Fibroblast of skin of left quadriceps (primary cell): ENCODE measurements at places on chromosomes 1 and 21.

- no peak for DNase-seq
These were observed 116.5 kb upstream of the COL24A1 start for GRCh38 chr1:86273066-86273465.

- DNase-seq: no peak
These were observed 1.3 kb downstream of the AGRN start for GRCh38 chr1:1021010-1021919.

GRCh38 chr1:70945251-70945650, 102.4 kb downstream of the PTGER3 start:
- no peak for DNase-seq

- no peak for DNase-seq
These were observed 69.0 kb downstream of the DDR2 start for GRCh38 chr1:162701286-162701685.

DNA sequence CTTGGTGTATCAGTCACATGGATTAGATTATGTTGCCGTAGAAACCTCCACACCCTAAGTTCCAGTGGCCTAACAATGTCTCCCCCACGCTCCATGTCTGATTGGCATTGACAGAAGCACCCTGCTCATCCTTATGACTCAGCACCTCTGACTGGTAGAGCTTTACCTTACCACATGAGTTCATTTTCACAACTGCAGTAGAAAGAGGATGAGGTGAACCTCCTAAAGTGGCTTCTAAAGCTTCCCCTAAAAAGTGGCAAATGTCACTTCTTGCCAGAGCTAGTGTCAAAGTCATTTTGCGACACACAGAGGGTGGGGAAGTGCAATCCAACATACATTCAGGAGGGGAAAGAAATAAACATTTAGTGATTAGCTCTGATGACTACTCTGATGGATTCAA, 30.6 kb upstream of the LYPD8 start:
- no peak for DNase-seq

GRCh38 chr1:232046451-232047306, 420.1 kb downstream of the DISC1 start:
- DNase-seq: no peak

DNA sequence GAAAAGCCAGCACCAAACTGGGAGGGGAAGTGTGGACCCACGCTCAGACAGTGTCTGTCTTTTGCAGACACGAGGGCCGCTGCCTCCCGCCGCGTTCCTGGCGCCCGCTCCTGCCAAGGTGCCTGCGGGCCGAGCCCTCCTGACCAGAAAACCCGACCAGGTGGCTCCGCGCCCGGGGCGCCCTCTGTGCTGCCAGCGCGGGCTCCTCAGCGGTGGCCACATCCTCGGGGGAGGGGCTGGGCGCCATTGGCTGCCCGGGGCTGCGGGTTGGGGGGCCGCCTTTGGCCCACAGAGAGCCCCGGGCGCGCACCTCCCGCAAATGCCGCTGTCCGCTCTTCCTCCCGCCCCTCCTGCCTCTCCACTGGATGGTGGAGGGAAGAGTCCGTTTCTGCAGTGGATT, 22.4 kb upstream of the TRNAU1AP start:
- DNase-seq: no peak

GRCh38 chr1:224432672-224433040, 1.9 kb downstream of the WDR26 start:
- no peak for DNase-seq

GRCh38 chr1:204443260-204443619, 31.6 kb upstream of the PPP1R15B start:
- no peak for DNase-seq

DNA sequence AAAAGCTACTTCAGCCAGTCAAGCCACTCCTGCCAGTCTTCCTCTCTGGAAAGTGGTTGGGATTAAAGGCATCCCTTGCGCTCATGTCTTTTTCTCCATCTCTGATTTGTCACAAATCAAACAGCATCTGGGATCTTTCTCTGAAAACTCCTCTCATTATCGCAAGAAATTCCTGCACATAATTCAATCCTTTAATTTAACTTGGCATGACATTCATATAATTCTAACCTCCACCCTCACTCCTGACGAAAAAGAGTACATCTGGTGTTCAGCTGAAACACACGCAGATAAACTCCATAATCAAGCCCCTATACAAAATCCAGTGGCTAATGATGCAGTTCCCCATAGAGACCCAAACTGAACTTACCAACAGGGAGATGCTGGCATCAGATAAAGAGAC, 19.4 kb upstream of the SLC2A5 start:
- no peak for DNase-seq

GRCh38 chr1:111738133-111738435, 1.1 kb downstream of the INKA2 start:
- no peak for DNase-seq

DNA sequence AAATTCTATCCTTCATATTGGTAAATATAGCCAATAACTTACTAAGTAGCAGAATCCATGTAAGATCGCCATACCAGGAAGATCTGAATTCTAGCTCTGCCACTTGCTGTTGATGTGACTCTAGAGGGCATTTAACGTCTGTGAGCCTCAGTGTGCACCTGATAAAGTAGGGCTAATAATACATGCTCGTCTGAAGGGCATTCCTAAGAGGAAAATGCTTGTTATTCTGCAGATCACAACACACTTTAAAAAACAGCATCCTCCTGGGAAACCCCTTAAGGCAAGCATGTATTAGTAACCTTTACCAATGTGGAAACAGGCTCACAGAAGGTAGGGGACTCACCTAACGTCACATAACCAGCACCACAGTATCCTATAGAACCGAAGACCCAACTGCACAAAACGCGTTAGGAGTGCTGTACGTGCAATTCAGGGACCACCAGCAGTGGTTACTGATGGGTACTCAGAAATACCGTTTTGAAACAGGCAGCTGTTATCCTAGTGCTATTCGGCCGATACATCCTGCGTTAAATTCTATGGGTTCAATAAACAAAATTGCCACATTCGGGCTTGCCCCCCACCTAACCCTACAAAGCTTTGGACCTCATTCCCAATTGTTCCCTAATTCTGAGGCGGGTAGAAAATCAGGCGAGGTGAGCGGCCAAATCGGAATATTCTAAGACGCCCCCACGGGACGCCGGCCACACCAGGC, 758 bp downstream of the DEPDC1 start:
- DNase-seq: no peak
